ENCODE measurements at places on chromosomes 2 and 18.

GRCh38 chr2:128292599-128293425 lies 25.9 kb downstream of the HS6ST1 start:
- DNase-seq: no peak

DNA sequence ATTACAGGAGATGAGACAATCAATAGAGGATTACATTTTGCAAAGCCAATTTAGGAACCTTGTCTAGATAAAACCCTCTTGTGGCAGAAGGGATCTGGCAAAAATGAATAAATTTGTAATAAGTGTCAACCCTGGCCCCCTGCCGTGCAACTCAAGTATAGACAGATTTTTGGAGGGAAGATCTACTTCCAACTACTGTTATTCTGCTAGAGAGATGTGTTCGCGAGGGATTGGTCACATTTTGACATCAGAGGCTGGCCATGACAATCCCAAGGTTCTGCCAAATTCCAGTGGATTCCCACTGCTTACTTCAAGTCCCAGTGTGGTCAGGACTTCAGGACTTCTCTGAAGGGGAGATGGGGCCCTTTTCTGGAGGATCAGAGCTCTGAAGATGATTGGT lies 192.6 kb downstream of the SH3RF3 start:
- no peak for DNase-seq

DNA sequence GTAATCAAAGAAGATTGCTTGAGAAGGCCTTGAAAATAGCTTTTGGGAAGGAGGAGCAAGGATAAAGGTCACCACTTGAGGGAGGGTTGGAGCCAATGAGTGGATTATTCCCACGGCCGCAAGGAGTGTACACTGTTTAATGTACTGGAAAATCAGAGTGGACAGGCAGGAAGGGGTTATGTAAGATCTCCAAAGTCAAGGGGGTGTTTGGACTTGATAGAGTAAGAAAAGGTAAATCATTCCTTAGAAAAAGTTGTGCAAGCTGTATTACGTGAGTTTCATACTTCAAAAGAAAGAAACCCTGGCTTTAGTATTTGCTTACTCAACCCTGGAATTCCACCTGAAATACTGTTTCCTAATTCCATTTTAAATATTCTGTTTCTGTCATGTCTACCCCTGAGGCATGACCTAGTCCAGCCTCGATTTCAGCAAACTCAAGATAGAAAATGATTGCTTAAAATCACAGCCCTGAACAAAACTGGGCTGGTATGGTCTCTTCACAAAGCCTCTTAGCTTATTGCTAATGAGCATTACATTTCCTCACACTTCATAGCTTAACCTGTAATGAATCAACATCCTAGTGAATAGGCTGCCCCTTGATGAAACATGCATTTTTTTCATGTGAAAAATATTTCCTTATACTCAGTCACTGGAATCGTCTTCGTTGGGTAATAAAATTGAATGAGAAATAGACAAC lies 1.1 kb downstream of the MREG start:
- no peak for DNase-seq

GRCh38 chr2:151770995-151771394 lies 36.7 kb upstream of the NEB start:
- peak; percentile 29 for DNase-seq

DNA sequence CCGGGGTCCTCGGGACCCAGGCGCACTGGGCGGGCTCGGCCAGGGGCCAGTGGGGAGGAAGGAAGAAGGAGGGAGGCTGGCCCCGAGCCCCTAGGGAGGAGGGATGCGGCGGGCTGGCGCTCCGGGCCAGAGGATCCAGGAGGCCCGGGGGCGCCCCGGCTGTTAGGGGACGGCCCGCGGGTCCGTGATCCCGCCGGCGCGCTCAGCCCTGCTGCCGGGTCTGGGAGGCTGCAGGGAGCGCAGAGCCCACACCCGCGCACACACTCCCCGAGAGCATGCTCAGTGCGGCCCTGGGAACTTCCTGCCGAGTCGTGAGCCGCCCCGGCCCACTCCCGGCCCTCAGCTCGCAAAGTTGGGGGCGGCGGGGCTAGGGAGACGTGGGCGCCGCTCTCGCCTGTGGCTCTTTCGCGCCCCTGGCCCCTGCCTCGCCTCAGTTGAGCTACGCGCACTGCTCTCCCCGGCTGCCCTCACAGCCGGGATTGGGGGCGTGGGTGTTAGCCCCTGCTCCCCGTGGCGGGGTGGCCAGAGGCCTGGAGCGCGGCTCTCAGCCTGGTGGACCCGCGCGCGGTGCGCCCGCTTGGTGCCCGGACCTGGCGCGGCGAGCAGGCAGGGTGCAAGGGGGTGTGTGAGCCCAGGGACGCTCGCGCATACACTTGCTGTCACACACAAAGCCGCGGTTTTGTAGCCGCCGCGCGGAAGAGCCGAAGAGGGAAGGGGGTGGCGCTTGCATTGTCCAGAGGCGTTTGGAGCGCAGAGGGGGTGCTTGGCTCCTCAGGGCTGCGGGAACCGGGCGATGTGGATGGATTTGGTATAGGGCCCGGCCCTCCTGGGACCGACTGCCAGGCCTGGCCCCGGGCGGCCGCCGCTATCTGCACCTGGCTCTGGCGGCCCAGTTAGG lies 132.9 kb upstream of the MGAT5 start:
- peak; percentile 90 for DNase-seq

GRCh38 chr2:70975237-70975636 lies 3.2 kb upstream of the ANKRD53 start:
- peak; percentile 53 for DNase-seq

- no peak for DNase-seq
Measured at GRCh38 chr18:6960656-6961055, 156.9 kb downstream of the LAMA1 start.

DNA sequence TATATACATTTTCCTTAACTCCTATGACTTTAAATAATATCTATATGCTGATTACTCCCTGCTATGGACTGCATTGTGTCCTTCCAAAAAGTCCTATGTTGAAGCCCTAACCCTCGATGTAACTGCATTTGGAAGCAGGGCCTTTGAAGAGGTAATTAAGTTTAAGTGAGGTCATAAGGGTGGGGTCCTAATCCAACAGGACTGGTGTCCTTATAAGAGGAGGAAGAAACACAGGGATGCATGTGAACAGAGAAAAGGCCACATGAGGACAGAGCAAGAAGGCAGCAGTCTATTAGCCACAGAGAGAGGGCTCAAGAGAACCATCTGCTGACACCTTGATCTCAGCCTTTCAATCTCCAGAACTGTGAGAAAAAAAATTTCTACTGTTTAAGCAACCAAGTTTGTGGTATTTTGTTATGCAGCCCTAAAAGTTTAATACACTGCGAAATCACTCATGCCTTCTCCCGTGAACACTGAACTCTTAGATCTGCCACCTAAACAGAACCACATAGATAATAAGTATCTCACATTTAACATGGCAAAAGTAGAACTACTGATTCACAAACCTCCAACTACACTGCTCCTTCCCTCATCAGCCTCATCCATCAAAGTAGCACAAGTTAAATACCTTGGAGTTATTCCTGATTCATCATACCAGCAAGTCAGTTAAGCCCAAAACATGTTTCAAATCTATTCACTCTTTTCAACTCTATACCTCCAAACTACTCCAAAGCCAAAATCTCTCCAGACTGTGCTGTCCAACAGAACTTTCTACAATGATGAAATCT lies 65.4 kb downstream of the HIBCH start:
- DNase-seq: no peak

- DNase-seq: no peak
Measured at GRCh38 chr18:27695052-27695451, 481.9 kb downstream of the CDH2 start.

DNA sequence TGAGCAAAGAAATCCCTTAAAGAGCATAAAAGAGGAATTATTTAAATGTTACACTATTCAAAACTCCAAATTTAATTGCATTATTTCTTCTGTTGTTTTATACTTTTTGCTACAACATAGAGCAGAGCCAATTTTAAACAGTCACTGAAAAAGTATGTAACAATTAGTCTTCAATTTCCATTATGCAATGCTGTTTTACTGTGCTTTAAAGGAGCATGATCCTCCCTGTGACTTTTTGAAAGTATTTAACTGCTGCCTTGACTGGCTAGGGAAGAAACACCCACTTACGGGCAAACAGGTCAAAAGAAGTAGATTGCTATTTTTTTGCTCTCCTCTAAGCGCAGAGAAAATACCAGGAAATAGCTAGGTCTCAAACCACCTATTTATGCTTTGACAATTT lies 217.4 kb upstream of the GCFC2 start:
- no peak for DNase-seq

DNA sequence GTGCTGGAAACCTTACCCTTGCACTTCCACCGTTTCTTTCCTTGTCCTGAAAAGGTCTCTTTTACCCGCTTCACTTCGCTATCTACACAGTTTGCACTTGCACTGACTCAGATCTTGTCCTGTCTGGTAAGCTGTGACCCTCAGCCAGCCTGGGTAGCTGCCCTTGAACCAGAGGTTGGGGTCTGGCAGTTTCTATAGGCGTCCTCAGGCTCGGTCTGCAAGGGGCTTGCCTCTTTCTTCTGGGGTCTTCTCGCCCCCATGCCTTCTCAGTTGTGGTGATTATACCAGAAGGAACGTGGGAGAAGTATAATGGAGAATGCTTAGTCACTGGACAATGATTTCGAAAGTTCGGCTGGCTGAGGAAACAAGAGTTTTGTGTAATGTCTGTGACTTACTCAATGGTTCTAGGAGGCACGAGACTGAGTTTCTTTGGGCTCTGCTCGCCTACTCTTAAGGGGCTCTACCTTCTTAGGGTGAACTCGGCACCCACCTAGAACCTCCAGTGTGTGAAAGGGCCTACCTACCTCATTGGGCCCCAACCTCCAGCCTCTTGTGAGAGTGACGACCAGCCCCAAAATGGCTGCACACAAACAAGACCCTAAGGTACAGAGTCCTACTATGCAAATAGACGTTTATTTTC lies 6.9 kb upstream of the STAT1 start:
- DNase-seq: no peak

DNA sequence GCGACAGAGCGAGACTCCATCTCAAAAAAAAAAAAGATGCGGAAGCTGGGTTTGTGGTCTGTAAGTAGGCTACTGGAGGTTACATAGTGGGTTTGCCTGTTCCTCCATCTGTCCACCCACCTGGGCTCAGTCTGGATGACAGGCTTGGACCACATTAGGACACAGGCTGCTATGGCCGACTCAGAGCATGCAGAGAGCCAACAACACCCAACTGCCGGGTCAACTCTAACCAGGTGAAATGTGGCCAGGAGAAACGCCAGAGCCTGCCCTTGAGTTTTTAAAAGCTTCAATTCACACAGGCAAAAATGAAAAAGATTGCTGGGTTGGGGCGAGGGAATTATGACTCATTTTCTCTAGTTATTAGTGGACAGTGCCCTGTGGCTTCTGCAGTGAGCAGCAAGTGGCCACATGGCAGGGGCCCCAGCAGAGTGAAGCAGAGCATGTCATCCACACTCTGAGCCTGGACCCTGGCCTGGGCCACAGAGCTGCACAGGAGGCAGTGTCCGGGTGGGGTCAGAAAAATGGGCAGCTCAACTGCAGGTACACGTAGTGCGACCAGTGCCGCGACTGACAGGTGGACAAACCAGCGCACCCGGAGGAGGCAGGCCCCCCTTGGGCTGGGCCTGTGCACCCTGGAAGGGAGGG lies 67.4 kb downstream of the BIN1 start:
- no peak for DNase-seq

GRCh38 chr18:61741881-61742454 lies 150.8 kb downstream of the RNF152 start:
- DNase-seq: no peak

- no peak for DNase-seq
Measured at GRCh38 chr18:29062921-29063320, 886.0 kb upstream of the CDH2 start.

DNA sequence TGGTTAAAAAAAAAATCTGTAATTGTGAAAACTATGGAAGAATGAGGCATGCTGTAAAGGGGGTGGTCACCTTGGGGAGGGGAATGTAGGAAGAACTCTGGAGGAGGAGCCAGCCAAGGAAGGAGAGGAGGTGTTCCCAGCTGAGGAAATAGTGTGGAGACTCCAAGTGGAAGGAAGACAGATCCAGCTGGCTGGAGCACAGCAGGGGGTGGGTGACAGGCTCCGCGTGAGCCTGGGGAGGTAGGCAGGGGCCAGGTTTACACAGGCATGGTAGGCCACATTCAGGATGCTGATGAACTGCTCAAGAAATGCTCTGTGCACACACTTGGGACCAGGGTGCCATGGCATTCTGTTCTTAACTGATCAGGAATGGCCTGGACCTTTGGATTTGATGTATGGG lies 16.8 kb downstream of the AFF3 start:
- DNase-seq: no peak

- DNase-seq: no peak
Measured at GRCh38 chr2:105384861-105385260, 14.0 kb downstream of the FHL2 start.

DNA sequence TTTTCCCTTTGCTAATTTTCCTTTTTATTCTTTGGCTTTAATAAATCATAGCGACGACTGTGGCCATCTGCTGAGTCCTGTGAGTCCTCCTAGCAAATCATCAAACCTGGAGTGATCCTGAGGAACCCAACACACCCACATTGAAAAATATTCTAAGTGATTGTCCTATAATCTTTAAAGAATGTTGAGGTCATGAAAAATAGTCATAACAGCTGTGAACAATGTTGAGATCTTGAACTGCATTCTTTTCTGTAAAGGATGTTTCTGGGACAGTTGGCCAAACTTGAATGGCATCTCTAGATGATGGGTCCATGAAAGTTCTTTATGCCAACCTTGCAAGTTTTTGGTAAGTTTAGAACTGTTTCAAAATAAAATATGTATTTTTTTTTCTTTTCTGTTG lies 53.2 kb upstream of the ADAM23 start:
- no peak for DNase-seq

- no peak for DNase-seq
Measured at GRCh38 chr2:10707831-10708230, 13.6 kb upstream of the ATP6V1C2 start.

DNA sequence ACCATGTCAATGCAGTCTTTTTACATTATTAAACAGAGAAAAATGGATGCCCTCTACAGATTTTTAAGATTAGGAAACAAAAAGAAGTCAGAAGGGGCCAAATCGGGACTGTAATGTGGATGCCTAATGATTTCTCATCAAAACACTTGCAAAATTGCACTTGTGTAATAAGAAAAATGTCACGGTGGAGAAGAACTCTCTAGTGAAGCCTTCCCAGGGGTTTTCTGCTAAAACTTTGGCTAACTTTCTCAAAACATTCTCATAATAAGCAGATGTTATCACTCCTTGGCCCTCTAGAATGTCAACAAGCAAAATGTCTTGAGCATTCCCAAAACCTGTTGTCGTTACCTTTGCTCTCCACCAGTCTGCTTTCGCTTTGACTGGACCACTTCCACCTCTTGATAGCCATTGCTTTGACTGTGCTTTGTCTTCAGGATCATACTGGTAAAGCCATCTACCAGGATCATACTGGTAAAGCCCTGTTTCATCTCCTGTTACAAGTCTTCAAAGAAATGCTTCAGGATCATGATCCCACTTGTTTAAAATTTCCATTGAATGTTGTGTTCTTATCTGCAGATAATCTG lies 226.8 kb downstream of the TNS1 start:
- DNase-seq: no peak

- no peak for DNase-seq
Measured at GRCh38 chr2:206851521-206851920, 86.1 kb downstream of the FASTKD2 start.

- DNase-seq: no peak
Measured at GRCh38 chr2:183057333-183057985, 19.2 kb upstream of the NCKAP1 start.

- DNase-seq: no peak
Measured at GRCh38 chr2:96949701-96950350, 36.6 kb downstream of the FAM178B start.
